ENCODE measurements at places on chromosomes 6 and 20. TPM values are rescaled to one million over a fixed set of nuclear protein-coding genes. Genes with fewer than 3 reads are reported as not detected.

DNA sequence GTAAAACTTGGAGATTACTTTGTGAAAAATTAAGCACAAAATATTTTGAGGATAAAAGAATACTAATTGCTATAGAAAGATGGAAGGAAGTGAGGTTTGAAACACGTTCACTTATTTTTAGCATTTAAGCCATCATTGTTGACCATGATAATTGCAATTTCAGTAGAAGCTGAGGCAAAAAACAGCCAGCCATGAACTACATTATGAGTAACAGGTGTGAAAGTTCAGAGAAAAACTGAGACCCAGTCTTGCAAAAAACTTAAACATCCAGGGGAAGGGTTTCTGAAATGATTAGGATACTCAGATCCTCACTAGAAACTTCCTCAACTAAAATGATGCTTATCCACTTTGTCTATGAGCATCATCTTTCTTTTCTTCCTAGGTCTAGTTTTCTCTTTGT, 619.4 kb downstream of the PHF3 start:
- no peak for DNase-seq

DNA sequence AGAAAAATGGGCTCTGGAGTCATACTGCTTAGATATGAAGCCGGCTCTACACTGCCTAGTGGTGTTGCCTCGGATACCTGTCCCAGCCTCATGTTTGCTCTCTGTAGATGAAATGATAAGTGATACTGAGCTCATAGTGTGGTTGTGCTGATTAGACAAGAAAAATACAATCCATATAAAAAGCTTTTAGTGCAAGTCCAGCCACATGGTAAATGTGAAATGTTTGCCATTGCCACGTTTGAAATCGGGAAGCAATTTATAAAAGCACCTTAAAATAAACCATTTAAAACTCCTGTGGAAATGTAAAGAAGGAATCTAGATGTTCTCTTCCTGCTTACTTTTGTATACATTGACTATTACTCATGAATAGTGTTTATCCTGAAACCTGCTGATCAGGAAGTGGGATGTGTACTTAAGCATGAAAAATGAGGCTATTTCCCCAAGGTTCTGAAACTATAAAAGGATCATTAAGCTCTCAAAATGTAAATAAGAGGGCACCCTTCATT, 13.1 kb upstream of the PBOV1 start:
- DNase-seq, result no peak

GRCh38 chr6:148509119-148509799, 166.6 kb downstream of the SASH1 start:
- no peak for DNase-seq

DNA sequence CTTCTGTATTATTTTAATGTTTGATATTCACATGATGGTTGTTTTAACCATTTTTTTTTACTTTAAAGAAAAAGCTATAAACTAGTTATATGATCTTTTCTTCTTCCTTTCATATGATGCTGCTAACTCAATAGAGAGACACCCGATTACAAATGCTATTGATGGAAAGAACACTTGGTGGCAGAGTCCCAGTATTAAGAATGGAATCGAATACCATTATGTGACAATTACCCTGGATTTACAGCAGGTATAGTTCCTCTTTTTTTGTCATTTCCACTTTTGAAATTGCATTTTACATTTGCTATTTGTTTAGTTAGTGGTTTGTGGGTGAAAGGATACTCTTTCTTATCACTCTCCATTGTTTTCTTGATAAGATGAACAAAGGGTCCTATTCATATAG, 176.7 kb downstream of the LAMA2 start:
- no peak for DNase-seq

- no peak for DNase-seq
Observed at GRCh38 chr6:68637071-68637470, 2.0 kb downstream of the ADGRB3 start.

DNA sequence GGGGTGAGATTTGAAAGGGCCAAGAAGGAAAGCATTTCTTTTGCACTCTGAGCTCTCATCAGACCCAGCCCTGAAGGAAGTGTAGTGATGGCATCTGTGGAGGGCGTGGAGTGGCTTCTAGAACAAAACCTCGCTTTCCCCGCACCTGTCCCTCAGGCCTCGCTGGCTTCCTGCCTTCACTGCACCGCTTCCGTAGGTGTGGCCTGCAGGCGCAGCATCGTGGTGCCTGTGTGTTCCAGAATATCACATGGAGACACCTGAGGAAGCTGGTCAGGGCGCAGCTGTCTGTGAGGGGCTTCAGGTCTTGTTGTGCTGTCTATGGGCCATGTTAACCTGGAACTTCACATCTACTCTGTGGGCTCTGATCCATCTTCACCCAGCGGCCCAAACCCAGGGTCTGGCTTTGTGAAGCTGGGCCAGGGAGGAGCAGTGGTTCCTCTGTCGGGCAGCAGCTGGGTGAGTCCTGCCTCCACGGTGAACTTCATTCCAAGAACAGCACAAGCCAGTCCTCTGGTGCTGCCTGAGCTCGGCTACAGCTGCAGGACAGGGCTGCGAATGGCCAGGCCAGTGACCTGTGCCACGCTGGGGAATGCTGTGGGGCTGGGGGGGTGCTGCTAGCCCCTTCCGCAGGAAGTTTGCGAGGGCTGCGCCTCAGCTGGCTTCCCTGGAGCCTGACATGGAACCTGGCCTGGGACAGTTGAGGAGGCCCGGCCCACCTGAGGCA, 40.9 kb downstream of the DSTN start:
- DNase-seq, result peak; percentile 73

DNA sequence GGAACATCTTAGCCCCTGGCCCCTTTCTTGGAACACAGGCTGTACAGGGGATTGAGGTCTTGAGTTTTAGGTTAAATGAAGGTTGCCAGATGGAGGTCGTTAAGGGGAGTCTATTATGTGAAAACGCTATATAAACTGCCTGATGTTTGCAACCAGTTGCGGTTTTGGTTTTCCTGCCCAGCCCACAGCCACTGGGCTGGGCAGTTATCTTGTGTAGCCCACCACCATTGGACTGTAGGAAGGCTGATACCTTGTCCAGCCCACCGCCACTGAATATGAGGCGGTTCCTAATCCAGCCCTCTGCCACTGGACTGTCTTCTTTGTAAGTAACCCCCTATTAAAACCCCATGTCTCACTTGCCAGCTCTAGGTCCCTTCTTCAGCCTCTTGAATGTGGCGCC, 42.3 kb upstream of the COL21A1 start:
- DNase-seq, result no peak

GRCh38 chr6:116111552-116112528, 11.2 kb downstream of the NT5DC1 start:
- no peak for DNase-seq

DNA sequence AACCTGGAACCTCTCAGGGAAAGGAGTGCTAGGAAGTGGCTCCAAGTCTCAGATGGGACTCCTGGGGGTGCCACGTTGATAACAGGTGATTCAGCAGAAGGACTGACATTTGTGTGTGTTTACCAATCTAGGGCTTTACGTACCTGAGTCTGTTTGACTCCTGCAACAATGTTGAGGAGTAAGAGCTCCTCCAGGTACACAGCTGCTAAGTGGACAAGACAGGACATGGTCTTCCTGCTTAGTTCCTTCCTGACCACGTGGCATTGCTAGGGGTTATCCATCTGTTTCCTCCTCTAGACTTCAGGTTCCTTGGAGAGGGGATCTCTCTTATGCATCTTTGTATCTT, 164.5 kb upstream of the SLC24A3 start:
- no peak for DNase-seq

DNA sequence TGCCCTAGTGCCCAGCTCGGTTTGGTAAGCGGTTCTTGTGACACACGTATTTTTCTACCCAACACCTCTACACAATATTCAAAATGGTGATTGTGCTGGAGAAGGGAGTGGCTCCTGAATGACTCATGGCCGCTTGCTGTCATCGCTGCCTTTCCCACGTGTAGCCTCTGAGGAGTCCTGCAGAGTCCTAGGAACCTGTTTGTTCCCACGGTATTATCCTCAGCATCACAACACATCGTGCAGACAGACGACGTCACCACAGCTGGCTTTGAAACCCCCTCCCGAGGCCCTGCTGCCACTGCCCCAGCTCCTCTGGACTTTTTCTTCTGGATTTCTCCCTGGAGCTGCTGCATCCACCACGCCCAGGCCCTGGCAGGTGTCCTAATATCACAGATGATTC, 353.5 kb downstream of the SMOC2 start:
- DNase-seq, result no peak

- DNase-seq, result no peak
Observed at GRCh38 chr6:97885828-97886227, 602.8 kb upstream of the MMS22L start.

TSBP1 gene
- total RNA-seq, result not detected

KHDC3L gene
- not detected for total RNA-seq

TTK gene
- total RNA-seq, result 27.1 TPM

NNAT gene
- total RNA-seq, result not detected

GPSM3 gene
- 251 TPM for total RNA-seq

BNIP5 gene
- not detected for total RNA-seq

FOXA2 gene
- not detected for total RNA-seq

XKR7 gene
- not detected for total RNA-seq

SLC9A8 gene
- 22.3 TPM for total RNA-seq

Measured in activated naive CD8-positive, alpha-beta T cell treated with anti-CD3 and anti-CD28 coated beads, Interleukin-2, amount 10 ng/mL, durations not matched to agents 7 days and 5 days (primary cell).